ENCODE measurements at places on chromosomes 13 and 19. TPM values are rescaled to one million over a fixed set of nuclear protein-coding genes. Genes with fewer than 3 reads are reported as not detected.

DNA sequence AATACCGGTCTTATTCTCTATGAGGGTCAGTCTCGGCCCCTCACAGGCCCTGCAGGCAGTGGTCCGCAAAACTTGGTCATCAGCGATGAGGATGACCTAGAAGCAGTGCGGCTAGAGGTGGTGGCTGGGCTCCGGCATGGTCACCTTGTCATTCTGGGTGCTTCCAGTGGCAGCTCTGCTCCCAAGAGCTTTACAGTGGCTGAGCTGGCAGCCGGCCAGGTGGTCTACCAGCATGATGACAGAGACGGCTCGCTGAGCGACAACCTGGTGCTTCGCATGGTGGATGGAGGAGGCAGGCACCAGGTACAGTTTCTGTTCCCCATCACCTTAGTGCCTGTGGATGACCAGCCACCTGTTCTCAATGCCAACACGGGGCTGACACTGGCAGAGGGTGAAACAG, 1.8 kb downstream of the FREM2 start:
- H3K27me3 ChIP-seq: no peaks in the 10 kb centered on the region
- peaks cover 7% of the 10 kb centered on the region for H3K4me1 ChIP-seq
- no peak overlapping the region for H3K27ac ChIP-seq

DNA sequence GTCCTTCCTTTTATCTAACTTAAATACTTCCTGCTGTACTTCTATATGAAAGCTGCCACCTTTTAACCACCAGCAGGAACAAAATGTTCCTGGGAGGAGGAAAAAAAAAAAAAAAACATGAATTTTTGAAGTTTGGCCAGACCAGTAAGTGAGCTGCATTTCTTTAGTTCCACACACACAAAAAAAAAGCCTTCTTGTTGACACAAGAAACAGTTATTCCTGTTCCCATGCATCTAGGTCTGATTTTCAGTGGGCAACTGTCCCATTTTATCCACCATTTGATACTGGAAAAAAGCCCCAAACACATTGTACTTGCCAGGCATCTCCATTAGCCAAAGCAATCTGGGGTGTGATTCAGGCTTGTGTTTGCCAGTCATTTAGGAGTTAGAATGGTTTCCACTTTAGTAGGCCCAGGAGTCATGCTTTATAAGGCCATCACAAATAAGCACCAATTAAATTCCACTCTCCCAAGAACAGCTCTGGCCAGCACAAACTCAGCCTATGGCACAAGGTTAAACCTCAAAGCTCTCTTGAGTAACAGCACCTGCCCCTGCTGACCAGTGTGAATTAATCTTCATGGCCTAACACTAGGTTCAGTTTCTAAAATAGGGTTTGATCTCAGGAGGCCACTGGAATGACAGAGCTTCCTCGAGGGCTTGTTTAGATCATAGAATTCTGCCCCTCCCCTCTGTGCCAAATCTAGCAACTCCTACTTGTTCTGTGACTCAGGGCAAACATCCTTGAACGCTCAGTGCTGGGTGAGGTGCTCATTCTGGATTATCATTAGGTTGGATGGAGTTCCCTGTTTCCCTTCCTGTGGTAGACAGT, 67.1 kb downstream of the NUFIP1 start:
- H3K4me1 ChIP-seq: peaks cover 8% of the 10 kb centered on the region
- DNase-seq: no peak
- H3K4me3 ChIP-seq: no peak overlapping the region
- H3K27ac ChIP-seq: peak overlapping the region; percentile 0
- H3K36me3 ChIP-seq: no peaks in the 10 kb centered on the region

DNA sequence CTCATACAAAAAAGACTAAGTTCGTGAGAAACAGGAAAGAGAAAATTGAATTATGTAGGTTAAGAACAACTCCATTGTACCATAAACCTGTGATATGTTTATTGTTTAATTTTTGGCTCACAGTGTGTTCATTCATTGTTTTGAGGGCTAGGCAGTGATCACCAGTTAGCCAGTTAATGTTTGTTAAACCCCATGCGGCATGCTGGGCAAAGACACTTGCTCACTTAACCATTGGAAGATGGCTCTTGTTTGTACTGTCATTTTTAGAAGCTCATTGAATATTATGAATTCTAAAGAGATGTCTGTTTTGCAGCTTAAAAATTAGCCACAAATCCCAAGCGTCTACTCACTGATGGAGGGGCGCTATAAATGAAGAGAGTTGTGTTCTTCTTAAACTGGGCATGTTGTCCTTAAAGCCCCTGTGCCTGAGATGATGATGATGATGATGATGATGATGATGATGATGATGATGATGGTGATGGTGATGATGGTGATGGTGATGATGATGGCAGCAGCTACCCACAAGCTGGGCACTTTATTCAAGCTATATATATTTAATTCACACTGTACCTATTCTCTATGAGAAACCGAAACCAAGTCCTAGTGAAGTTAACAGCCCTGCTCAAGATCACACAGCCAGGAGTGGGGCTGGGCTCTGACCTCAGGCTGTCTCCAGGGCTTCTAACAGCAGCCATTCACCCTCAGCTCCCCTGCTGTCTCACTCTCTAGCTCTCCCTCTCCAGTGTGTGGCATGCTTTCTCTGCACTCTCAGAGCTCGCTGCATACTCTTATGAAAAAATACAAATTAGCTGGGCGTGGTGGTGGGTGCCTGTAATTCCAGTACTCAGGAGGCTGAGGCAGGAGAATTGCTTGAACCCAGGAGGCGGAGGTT, 169.1 kb downstream of the SHISA2 start:
- H3K27me3 ChIP-seq: no peaks in the 10 kb centered on the region
- H3K36me3 ChIP-seq: no peaks in the 10 kb centered on the region
- H3K4me3 ChIP-seq: no peak overlapping the region
- no peak for DNase-seq

- H3K4me1 ChIP-seq: no peaks in the 10 kb centered on the region
- H3K27ac ChIP-seq: no peak overlapping the region
- H3K36me3 ChIP-seq: no peaks in the 10 kb centered on the region
- H3K4me3 ChIP-seq: no peak overlapping the region
- H3K27me3 ChIP-seq: no peaks in the 10 kb centered on the region
Observed at GRCh38 chr19:49616945-49617344, 23.0 kb downstream of the RRAS start.

- no peak overlapping the region for H3K4me3 ChIP-seq
- no peaks in the 10 kb centered on the region for H3K36me3 ChIP-seq
- H3K27me3 ChIP-seq: no peaks in the 10 kb centered on the region
- H3K4me1 ChIP-seq: peaks cover 3% of the 10 kb centered on the region
- H3K27ac ChIP-seq: no peak overlapping the region
Observed at GRCh38 chr13:24124789-24125476, 35.6 kb upstream of the SPATA13 start.

DNA sequence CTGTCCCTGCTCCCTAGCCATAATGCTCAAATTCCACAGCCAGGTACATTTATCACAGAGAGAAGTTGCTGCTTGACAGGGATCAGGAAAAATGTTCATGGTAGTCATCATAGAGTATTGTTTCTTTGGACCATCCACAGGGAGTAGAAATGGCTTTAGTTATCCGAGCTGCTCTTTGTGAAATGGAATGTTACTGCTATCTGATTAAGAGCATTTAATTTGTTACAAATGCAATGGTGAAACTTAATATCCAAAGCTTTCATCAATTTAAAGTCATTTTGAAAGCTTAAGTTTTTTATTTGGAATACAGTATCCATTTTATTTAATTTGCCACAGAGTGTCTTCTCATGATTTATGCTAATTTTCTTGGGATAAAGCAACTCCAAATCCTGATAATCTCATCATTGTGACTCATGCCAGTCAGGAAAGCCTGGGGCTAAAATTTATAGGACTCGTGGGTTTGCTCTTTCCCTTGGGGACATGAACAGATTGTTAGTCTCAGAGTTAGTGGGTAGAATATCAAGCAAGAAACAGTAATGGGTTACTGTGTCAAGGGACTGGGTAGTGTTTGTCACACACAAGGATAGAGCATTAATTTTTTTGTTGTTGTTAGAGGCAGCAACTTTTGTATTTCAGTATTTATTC, 59.8 kb downstream of the SCEL start:
- H3K4me3 ChIP-seq: no peak overlapping the region
- H3K4me1 ChIP-seq: no peaks in the 10 kb centered on the region
- no peaks in the 10 kb centered on the region for H3K36me3 ChIP-seq
- DNase-seq: no peak
- no peaks in the 10 kb centered on the region for H3K27me3 ChIP-seq
- H3K27ac ChIP-seq: no peak overlapping the region

DNA sequence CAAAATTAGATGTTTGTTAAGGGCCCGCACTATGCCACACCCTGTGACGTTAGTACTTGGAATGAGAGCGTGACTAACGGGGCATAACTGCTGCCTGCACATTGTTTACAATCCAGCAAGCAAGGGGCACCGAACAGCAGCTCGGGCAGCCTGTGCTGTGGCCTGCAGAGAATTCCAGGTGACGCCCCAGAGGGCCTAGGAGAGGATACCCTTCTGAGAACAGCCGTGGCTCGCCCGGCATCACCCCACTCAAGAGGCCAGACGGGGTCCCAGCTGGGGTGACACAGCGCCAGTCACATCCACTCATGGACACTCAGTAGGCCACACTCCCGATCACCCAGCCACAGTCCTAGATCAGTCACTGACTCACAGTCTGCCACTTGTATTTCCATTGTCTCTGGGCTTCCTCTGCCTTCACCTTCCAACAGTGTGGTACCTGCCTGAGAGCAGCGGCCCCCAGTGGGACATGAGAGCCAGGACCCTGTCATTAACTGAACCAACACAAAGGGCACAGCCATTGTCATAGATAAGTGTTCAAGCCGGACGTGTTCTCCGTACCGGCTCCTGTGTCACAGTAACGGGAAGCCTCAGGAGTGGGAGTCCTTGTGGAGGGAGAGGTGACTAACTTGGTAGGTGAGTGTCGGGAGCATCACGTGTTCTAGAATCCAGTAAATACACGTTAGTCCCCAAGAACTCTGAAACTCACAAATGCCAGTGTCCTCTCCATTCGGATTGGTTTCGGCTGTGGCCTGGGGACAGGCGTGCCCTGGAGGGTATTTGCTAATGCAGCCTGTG, 7.5 kb downstream of the ZNF331 start:
- H3K27me3 ChIP-seq: no peaks in the 10 kb centered on the region
- no peak overlapping the region for H3K27ac ChIP-seq
- no peak overlapping the region for H3K4me3 ChIP-seq
- no peaks in the 10 kb centered on the region for H3K4me1 ChIP-seq
- no peaks in the 10 kb centered on the region for H3K36me3 ChIP-seq

DNA sequence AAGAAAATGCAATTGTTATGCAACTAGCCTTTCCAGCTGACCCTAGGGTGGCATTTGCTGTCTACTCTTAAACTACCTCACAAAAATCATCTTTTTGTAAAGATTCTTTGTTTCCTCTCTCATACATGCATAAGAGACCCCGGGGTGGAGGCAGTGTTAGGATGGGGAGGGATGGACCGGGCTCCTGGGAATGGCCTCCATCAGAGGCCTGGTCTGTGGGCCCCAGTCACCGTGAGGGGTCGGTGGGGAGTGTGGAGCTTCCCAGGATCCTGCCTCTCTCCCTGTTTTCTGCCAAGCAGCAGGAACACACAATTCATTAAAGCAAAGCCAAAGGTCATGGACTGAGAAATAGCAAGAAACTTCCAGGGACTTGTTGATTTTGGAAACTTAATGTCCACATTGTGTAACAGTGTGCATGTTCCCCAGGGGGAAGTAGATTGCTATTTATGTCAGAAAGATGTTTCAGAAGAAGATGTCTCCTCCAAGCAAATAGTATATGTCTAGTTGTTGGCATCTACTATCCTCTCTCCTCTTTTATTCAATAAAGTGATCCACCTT, 241.4 kb downstream of the ENOX1 start:
- H3K27me3 ChIP-seq: no peaks in the 10 kb centered on the region
- peaks cover 21% of the 10 kb centered on the region for H3K4me1 ChIP-seq
- no peak overlapping the region for H3K4me3 ChIP-seq

- peak; percentile 52 for DNase-seq
- peaks cover 2% of the 10 kb centered on the region for H3K36me3 ChIP-seq
- H3K27ac ChIP-seq: peak overlapping the region; percentile 96
- peak overlapping the region; percentile 91 for H3K4me3 ChIP-seq
- no peaks in the 10 kb centered on the region for H3K27me3 ChIP-seq
Observed at GRCh38 chr19:5789886-5790558, 941 bp downstream of the DUS3L start.

- H3K4me1 ChIP-seq: no peaks in the 10 kb centered on the region
- H3K27ac ChIP-seq: no peak overlapping the region
- H3K27me3 ChIP-seq: no peaks in the 10 kb centered on the region
- DNase-seq: no peak
- H3K4me3 ChIP-seq: no peak overlapping the region
Observed at GRCh38 chr13:72125561-72125960, 258.6 kb upstream of the DACH1 start.

DNA sequence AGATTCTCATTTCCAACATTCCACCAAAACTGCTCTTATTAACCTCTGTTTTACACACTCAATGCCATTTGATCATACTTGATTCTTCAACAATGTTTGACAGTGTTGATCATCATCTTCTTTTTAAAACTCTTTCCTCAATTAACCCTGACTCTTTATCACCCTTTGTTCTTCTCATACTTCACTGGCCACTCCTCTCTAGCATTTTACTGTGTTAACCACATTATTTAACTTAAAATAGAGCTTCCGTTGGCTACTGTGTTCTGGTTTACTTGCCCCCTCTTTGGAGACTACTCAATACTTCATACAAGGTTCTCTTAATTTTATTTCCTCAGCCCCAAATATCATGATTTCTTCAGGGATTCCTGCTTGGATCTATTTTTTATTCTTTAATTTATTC, 121.1 kb upstream of the SPRY2 start:
- no peak for DNase-seq
- peaks cover 2% of the 10 kb centered on the region for H3K4me1 ChIP-seq
- no peak overlapping the region for H3K27ac ChIP-seq
- no peaks in the 10 kb centered on the region for H3K27me3 ChIP-seq
- H3K36me3 ChIP-seq: no peaks in the 10 kb centered on the region

DNA sequence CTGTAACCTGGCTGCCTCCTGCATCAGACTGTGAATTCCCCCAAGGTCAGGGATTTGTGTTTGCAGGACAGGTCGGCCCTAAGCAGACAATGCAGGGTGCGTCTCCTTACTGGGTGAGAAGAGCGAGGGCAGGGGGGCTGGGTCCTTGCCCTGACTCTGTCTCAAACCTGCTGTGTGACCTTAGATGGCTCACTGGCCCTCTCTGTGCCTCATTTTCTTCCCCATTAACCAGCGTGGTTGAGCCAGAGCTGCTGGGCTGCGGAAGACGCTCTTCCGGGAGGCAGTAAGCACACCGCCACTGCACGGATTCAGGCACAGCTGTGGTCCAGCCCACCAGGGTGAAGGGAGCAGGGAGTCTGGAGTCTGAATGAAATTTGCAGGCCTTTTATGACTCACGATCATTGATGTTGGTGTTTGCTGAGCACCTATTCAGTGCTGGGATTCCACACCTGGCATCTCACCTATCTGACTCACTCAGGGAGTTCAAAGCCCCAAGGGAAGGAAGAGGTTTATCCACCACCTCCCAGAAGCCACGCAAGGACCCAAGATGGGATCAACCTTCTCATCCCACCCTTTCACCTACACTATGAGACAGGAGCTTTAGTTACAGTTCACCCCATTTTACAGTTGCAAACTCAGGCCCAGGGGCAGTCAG, 2.5 kb downstream of the AKT1S1 start:
- H3K4me3 ChIP-seq: no peak overlapping the region
- H3K27ac ChIP-seq: no peak overlapping the region
- H3K27me3 ChIP-seq: no peaks in the 10 kb centered on the region
- peaks cover 6% of the 10 kb centered on the region for H3K4me1 ChIP-seq
- no peaks in the 10 kb centered on the region for H3K36me3 ChIP-seq

- DNase-seq: no peak
- no peaks in the 10 kb centered on the region for H3K27me3 ChIP-seq
- H3K36me3 ChIP-seq: no peaks in the 10 kb centered on the region
- no peak overlapping the region for H3K4me3 ChIP-seq
- H3K27ac ChIP-seq: no peak overlapping the region
Observed at GRCh38 chr19:52741951-52742485, 7.2 kb upstream of the ZNF611 start.

Gene CACNA1A
- 2.8 TPM for total RNA-seq

Gene SLC8A2
- total RNA-seq: 1.3 TPM

Gene CKM
- 0.85 TPM for total RNA-seq

Gene ATP8A2
- total RNA-seq: 0.95 TPM

Gene MAST1
- total RNA-seq: 0.48 TPM

Gene SYNGR4
- total RNA-seq: not detected

Gene APOC4
- not detected for total RNA-seq

Gene STAP2
- 10.3 TPM for total RNA-seq
